GM04503 (cell line): ENCODE measurements at places on chromosomes 5 and 9.

- no peak for DNase-seq
These were observed 49.3 kb downstream of the CCL28 start for GRCh38 chr5:43362725-43363435.

GRCh38 chr5:68057191-68057590 lies 158.4 kb upstream of the PIK3R1 start:
- no peak for DNase-seq

DNA sequence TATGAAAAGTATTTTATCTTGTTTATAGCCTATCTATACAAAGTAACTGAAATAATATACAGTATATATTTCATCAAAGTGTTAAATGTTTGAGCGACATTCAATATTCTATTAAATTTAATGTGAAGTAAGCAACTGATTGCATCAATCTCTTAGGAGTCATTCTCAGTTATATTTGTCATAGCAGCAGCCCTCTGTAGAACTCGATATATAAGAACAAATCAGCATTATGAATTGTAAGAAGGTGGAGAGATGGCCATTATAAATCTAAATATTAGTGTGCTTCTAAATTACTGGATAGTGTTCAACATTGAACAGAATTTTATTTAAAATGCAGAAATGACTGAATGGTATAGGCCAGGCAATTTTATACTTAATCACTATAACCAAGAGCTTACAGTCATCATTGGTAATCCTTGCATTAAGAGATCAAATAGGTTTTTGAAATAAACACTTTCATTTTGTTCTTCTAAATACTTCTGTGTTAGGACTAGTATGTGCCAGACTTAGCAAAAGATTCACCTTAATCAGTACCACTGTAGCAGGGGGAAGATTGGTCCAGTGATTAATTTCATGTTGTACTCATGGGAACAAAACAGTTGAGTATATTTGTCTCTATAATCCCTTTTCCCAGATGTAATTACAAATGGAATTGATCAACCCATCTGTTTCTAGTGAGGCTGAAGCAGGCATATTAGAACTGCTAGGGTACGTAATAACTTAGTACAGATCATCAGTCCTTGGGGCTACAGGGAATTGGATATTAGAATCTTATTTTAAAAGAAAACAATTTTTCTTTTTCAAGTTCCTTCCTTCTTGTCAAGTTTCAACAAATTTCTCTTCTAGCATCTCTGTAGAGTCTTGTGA lies 108.3 kb upstream of the TYRP1 start:
- DNase-seq: no peak

GRCh38 chr5:117245130-117245529 lies 670.5 kb upstream of the SEMA6A start:
- no peak for DNase-seq

DNA sequence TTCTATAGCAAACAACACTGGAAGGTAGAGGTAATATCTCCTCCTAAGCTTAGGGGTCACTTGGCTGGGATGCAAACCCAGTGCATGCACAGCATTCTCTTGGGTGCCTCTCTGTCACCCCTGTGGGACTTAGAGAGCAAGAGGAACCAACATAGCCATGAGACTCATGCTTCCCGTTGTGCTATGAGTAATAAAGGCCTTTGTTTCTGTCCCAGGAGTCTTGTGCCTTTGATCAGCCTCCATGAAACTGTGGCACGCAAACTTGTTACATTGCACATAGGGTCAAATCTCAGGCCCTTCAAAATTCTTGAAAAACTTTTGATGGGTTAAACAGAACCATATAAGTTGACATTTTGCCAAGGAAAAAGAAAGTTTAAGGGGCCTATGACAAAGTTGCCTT lies 272.8 kb downstream of the TAF11L14 start:
- no peak for DNase-seq

DNA sequence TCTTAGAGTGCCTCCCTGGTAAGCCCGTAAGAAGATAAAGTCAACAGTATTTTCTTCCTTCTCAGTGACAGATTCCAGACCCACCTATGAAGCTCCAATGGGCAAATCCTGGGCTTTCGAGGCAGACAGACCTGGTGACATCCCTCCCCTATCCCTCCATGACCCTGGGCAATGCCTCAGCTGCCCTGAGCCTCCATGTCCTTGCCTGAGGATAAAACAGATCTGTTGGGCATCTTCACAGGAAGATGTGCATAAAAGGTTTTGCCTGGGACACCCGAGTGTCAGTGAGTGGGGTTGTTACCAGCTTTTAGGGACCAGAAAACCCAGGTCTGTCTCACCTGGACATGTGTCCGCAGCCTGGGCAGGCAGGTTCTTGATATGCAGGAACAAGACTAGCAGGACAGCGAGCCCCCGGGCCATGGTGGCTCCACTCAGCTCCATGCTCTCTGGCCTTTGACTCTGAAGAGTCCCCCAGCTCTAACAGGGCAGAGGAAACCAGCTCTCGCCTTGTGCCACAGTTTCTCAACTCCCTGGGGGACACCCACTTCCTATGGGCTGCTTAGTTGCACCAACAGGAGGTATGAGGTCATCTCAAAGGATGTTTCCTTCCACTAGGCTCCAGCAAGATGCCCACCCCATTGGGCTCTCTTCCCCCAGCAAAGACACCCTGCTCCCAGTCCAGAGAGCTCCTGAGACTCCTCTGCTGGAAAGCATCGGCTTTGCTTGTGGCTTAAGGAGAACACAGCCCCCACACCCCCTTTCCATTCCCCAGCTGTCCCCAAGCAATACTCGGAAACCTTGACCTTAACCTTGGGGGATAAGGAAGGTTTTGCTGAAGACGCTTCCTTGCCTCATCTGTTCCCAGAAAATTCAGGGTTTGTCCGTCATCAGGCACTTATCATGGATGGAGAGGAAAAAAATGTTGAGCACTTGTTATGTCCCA lies at the start of gene FCN1:
Gene FCN1, minus strand, starts transcription at position 482 of the 943 bp plus-strand sequence. Its CDS starts 41 bp downstream, at position 441.
- no peak for DNase-seq

GRCh38 chr5:179303451-179304200 lies 41.6 kb downstream of the ADAMTS2 start:
- DNase-seq: no peak

DNA sequence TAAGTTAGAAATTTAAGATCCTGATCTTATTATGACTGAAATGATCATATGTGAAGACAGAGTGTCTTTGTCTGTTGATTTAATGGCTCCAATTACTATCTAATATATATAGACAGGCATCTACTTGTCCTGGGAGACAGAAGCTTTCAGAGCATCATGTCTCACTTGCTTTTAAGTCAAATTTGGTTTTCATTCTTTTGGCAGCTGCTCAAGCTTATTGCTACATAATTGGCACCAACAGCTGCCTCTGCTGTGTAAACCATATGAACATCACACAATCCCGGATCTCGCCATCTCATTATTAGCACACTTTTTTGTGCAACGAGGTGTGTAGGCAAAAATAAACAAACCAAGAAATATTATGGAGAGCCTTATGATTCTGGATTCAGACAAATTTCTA lies 1717.9 kb downstream of the EFNA5 start:
- DNase-seq: no peak

DNA sequence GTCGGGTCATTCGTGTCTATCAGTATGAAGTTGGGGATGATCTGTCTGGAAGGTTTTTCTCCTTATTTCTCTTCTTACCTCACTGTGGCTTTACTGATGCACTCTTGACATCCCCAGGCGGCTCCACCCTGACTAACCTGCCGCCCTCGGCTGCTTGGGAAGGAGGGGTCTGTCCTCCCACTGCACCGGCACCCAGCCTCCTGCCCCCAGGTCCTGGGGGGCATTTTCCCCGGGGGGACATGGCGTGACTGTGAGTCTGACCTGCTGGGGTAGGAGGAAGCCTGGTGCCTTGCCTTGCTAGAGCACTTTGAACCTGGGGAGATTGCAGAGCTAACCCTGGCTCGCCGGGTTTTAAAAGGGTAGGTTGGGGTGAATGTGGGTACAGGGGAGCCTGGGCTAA lies 27.5 kb downstream of the DYNC2I2 start:
- DNase-seq: no peak

DNA sequence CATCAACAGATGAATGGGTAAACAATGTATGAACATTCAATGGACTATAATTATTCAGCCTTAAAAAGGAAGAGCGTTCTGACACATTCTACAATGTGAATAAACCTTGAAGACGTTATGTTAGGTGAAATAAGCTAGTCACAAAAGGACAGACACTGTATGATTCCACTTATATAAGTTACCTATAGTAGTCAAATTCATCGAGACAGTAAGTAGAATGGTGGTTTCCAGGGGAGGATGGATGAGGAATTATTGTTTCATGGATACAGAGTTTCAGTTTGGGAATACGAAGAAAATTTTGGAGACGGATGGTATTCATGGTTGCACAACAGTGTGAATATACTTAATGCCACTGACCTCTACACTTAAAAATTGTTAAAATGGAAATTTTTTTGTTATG lies 216.4 kb downstream of the CACNA1B start:
- no peak for DNase-seq

DNA sequence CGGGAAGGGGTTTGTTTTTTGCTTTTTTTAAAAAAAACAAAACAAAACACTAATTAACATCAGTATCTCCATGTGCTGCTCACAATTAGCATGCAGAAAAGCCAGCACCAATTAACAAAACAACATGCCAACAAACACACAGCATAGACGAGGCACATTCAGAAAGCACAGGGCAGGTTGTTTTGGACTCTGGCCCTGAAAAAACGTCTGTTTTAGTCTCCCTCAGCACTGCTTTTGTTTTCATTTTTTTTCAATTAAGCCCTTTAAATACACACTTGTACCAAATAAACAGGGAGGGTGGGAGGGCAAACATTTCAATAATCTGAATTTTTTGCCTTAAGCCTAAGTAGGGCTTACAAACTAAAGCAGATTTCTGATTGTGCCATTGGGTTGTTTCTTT lies 309.6 kb downstream of the DTWD2 start:
- DNase-seq: no peak

GRCh38 chr9:37917801-37918664 lies 14.1 kb upstream of the SLC25A51 start:
- DNase-seq: no peak

DNA sequence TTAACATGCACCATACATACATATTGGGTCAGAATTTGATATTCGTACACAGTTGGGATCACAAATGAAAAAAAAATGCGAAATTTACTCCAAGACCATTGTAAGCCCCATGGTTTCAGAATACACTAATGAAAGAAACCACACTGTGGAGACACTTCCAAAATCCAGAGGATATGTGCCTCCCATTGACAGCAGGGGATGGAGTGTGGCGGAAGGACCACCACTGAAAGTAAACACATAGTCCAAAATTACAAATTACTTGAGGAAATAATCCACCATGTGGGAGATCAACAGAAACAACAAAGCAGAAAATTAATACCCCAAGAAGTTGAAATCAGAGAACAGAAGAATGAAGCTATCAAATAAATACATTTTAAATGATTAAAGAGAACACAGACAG lies 291.6 kb upstream of the PAPPA start:
- DNase-seq: no peak

- no peak for DNase-seq
These were observed 59.7 kb downstream of the ZNF618 start for GRCh38 chr9:113935677-113936380.

DNA sequence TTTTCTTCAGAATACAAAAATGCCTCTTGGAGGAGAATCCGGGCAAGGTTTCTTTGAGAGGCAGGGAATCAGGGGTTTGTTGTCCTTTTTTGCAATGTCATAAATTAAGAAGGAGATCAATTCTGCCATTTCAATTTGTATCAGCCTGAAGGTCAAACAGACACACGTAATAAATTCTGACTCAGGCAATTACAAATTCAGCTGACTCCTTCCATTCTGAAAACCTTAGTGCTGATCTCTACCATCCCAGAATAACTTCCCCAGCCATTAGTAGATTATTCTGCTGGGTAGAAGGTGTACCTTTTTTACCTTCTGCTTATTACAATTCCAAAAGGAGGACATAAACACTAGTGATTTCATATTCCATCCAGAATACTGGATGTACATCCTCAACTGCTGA lies 516.6 kb downstream of the AGTPBP1 start:
- no peak for DNase-seq

DNA sequence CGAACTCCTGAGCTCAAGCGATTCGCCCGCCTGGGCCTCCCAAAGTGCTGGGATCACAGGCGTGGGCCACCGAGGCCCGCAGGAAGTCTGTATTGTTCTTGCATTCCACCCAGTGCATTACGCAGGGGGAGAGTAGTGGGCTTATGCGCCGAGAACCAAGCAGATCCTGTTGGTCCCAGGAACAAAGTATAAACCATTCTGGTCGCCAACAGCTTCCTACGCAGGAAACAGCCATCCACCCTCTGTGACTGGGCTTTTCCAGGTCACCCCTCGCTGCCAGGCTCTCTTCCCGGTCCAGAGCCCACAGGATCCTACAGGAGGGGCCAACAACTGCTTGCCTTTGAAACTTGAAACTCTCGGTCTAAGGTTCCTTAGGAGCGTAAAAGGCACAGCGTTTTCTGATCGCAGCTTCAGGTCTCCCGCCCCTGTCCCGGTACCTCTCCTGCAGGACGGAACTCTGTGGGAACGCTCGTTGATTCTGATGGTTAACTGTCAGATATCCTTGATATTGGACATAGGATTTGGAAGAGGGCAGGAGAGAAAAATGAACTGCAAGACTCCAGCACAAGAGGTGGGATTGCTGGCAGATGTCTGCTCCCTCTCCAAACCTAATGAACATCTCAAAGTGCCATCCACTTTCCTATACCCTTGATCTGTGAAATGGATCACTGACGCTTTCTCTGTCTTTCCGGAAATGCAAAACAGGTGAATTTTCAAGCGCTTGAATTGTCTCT lies 4.2 kb upstream of the ANXA2R start:
- no peak for DNase-seq

- DNase-seq: no peak
These were observed 106.1 kb upstream of the SLC44A1 start for GRCh38 chr9:105138306-105138801.

DNA sequence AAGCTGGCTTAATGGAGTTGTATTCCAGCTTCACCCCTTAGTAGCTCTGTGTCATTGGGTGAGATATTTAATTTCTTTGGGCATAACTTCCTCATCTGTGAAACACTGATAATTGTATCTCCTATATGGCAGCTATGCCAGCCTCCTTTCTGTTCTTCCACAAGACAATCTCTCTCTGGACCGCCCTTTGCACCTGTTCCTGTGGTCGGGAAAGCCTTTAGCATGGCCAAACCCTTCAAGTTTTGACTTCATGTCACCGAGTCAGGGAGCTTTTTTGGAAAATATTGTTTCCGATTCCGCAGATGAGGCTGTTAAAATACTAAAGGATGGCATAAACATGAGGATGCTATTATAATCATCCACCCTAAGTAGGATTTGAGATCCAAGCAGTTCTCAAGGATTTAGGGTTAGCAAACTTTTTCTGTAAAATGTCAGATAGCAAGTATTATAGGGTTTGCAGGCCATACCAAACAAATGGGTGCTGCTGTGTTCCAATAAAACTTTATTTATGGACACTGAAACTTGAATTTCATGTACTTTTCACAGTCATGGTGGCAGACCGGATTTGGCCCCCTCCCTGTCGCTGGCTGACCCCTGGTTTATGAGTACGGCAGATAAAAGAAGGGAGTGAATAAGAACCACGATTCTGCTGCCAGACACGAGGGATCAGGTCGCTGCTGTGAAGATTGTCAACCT lies 695 bp upstream of the NDFIP1 start:
- DNase-seq: no peak

DNA sequence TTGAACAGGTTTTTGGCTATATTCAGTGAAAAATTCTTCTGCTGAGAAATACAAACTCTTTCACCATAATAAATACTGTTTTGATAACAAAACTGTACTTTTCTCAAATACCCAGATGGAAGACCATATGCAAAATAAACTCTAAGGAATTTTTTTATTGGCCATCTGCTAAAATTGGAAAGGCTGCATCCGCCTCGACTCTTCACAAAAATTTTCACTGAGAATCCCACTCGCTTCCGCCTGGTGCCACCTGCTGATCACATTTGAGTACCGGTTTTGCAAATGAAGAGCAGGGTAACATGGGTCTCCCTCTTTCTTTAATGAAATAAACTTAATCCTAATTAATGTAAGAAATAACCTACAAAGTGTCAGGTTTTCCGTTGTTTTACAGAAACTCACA lies 76.4 kb downstream of the TTLL11 start:
- no peak for DNase-seq
